ENCODE measurements at places on chromosomes 4 and X. TPM values are rescaled to one million over a fixed set of nuclear protein-coding genes. Genes with fewer than 3 reads are reported as not detected.
A peak's percentile ranks its signal among the peaks of the same experiment; 100 is the strongest.

Gene CSAG3
- total RNA-seq: not detected

Gene PABPC1L2B
- not detected for total RNA-seq

Gene GAGE12F
- not detected for total RNA-seq

- H3K36me3 ChIP-seq: no peaks in the 10 kb centered on the region
- H3K4me1 ChIP-seq: no peaks in the 10 kb centered on the region
- peak within 1 kb of the TSS; percentile 36 for H3K4me3 ChIP-seq
- no peak within 1 kb of the TSS for H3K27ac ChIP-seq
- H3K27me3 ChIP-seq: no peaks in the 10 kb centered on the region
- DNase-seq: no peak
Observed at GRCh38 chr4:103719830-103720207, at the start of gene TACR3. Gene TACR3 (minus strand): TSS chr4:103719985. CDS start chr4:103719675, 310 bp downstream.

Gene HERC5
- total RNA-seq: 13.7 TPM

- no peaks in the 10 kb centered on the region for H3K27me3 ChIP-seq
- H3K4me1 ChIP-seq: peaks cover 67% of the 10 kb centered on the region
- no peak for DNase-seq
- H3K4me3 ChIP-seq: no peak overlapping the region
- no peak overlapping the region for H3K27ac ChIP-seq
- no peaks in the 10 kb centered on the region for H3K36me3 ChIP-seq
Observed at GRCh38 chr4:30790998-30791397, 70.8 kb downstream of the PCDH7 start.

- H3K4me1 ChIP-seq: no peaks in the 10 kb centered on the region
- H3K27me3 ChIP-seq: no peaks in the 10 kb centered on the region
- H3K36me3 ChIP-seq: no peaks in the 10 kb centered on the region
- no peak overlapping the region for H3K27ac ChIP-seq
- no peak overlapping the region for H3K4me3 ChIP-seq
Observed at GRCh38 chr4:84099599-84099998, 399.5 kb downstream of the NKX6-1 start.

DNA sequence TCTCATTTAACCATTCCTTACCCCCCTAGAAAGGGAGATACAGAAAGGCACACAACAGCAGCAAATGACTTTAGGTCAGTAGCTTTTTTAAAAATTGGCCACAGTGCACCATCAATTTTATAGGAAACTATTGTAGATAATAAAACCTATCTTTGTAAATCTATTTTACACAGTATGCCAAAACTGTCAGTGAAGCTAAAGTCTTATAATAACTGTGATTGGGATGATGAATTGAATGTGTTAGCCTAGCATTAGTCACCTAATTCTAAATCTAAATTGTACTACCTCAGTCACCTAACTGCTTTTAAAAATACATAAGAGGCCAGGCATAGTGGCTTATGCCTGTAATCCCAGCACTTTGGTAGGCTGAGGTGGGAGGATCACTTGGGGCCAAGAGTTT, 44.2 kb downstream of the SH3RF1 start:
- peaks cover 40% of the 10 kb centered on the region for H3K4me1 ChIP-seq
- H3K4me3 ChIP-seq: no peak overlapping the region
- no peaks in the 10 kb centered on the region for H3K36me3 ChIP-seq
- DNase-seq: no peak
- no peaks in the 10 kb centered on the region for H3K27me3 ChIP-seq

Gene CETN2
- 16.3 TPM for total RNA-seq

DNA sequence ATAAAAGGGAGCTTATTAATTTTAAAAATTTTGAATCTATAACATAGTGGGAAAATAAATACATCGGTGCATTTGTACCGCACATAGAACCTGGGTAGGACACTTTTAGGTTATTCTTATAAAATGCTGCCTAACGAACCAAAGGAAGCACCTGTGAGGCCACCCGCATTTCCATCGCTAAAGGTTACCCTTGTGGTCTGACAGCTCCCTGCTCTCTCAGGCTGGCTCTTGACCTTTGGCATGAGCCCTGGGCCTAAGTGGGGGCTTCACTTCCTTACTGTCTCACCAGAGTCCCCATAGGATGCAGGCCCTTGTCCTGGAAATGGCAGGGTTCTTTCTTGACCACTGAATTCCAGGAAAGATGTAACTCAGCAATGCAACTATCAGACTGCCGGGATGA, 46.0 kb downstream of the HADH start:
- H3K4me1 ChIP-seq: no peaks in the 10 kb centered on the region
- no peak overlapping the region for H3K4me3 ChIP-seq
- no peak overlapping the region for H3K27ac ChIP-seq
- peaks cover 13% of the 10 kb centered on the region for H3K36me3 ChIP-seq
- DNase-seq: no peak

DNA sequence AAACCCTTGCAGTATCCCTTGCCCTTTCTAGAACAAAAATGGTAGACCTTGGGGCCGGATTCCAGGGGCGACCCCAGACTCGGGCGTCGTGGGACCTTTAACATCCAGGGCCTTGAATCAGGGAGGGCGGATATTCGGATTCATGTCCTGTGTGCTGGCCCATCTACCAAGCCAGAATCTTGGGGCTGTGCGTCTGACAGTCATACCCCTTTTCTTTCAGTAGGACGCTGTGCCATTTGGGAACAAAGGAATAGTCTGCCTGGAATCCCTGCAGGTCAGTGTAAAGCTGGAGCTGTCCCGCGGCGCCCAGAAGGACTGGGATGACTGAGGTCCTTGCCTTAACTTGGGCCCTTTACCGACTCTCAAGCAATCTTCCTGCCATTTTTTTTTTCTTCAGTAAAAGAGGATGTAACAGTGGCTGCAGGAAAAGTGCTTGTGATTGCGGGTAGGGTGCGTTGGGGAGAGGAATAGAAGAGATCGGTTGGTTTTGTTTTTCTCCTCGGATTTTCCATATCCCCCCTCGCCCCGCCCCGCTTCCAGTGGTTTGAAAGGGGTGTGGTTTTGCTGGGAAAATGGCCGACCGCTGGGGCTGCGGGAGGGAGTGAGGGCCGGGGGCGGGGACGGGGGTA, 518 bp downstream of the ARMCX1 start:
- no peaks in the 10 kb centered on the region for H3K27me3 ChIP-seq
- H3K36me3 ChIP-seq: no peaks in the 10 kb centered on the region
- peak overlapping the region; percentile 80 for H3K27ac ChIP-seq
- peak overlapping the region; percentile 80 for H3K4me3 ChIP-seq
- DNase-seq: no peak
- H3K4me1 ChIP-seq: no peaks in the 10 kb centered on the region

Gene ARHGAP36
- not detected for total RNA-seq

Gene IGFBP7
- 6,615 TPM for total RNA-seq

GRCh38 chr4:182222766-182223165, 20.4 kb upstream of the TENM3 start:
- H3K4me3 ChIP-seq: no peak overlapping the region
- H3K27me3 ChIP-seq: no peaks in the 10 kb centered on the region
- H3K4me1 ChIP-seq: no peaks in the 10 kb centered on the region
- H3K27ac ChIP-seq: no peak overlapping the region

DNA sequence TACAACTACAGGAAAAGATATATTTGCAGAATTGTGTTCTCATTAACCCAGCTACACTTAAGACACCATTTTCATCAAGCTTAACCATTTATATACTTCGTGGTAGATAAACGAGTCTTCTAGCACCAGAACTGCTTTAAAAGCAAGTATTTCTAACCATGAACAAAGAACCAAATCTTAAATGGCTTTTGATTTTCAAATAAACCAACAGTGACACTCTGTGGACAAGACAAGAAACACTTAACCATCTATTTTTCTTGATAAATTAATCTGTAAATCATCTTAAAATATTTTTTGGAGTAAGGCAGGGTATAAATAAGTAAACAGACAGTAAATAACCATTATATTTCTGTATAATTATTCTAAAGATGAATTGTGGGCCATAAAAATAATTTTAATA, 10.2 kb downstream of the BEND2 start:
- H3K4me1 ChIP-seq: no peaks in the 10 kb centered on the region
- H3K4me3 ChIP-seq: no peak overlapping the region
- no peaks in the 10 kb centered on the region for H3K27me3 ChIP-seq
- H3K27ac ChIP-seq: no peak overlapping the region

DNA sequence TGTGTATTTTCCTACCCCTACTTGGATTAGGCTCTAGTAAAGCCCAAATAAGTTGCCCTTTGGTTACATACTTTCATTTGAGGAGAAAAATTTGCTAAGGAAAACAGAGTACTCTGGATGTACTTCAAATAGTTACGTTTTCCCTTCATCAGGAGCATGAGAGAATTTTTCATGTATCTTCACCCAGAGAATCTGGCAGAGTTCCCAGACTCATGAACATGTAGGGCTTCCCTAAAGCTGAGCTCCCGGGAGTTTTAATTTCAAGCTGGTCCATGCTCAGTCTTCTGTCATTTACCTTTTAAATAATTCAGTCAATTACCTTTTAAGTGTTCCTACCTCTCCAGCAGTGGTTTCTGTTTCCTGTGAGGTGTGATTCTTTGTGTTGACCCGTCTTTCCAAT, 367.5 kb upstream of the GRID2 start:
- H3K4me1 ChIP-seq: no peaks in the 10 kb centered on the region
- DNase-seq: no peak
- no peaks in the 10 kb centered on the region for H3K36me3 ChIP-seq
- H3K27me3 ChIP-seq: no peaks in the 10 kb centered on the region
- no peak overlapping the region for H3K4me3 ChIP-seq

DNA sequence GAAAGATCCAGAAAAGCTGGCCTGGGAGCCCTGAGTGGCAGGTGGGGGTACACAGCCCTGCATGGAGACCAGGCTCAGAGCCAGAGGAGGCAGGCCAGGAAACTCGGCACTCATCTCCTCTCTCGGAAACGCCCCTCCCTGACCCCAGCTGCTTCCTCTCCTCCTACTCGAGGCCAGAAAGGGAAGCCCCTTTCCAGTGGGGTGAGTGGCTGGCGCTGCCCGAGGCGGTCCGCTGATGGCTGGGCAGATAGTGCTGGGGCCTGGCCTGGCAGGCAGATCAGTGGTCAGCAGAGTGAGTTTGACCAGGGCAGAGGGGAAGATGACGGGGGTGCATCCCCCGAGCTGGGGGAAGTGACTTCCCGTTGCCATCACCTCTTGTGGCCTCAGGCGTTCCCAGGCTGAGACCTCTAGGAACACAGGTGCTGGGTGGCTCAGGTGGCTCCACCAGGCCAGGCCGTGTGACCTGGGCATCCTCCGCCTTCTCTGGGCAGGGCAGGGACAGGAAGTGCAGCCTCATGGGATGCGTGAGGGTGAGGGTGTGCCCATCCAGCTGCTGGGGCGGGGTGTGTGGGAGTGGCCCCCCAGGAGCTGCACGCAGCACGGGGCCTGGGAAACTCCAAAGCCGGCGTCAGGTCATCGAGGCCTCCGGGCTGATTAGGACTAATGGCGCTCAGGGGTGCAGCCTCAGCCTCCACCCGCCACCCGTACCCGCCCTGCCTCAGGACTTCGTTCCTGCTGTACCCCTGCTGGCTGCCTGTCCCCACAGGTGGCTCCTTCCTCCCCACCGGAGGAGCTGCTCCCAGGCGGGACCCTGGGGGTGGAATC, 5.7 kb downstream of the SH3BP2 start:
- peaks cover 44% of the 10 kb centered on the region for H3K4me1 ChIP-seq
- peak overlapping the region; percentile 40 for H3K4me3 ChIP-seq
- DNase-seq: peak; percentile 9
- H3K27me3 ChIP-seq: no peaks in the 10 kb centered on the region
- H3K36me3 ChIP-seq: no peaks in the 10 kb centered on the region
- H3K27ac ChIP-seq: peak overlapping the region; percentile 10

GRCh38 chr4:112771-113170, 11.5 kb upstream of the ZNF718 start:
- H3K4me1 ChIP-seq: no peaks in the 10 kb centered on the region
- no peak for DNase-seq

- no peaks in the 10 kb centered on the region for H3K36me3 ChIP-seq
- peaks cover 50% of the 10 kb centered on the region for H3K4me1 ChIP-seq
- no peak for DNase-seq
- H3K27me3 ChIP-seq: no peaks in the 10 kb centered on the region
- H3K4me3 ChIP-seq: no peak overlapping the region
- no peak overlapping the region for H3K27ac ChIP-seq
Observed at GRCh38 chr4:185713731-185714130, 98.3 kb downstream of the SORBS2 start.

DNA sequence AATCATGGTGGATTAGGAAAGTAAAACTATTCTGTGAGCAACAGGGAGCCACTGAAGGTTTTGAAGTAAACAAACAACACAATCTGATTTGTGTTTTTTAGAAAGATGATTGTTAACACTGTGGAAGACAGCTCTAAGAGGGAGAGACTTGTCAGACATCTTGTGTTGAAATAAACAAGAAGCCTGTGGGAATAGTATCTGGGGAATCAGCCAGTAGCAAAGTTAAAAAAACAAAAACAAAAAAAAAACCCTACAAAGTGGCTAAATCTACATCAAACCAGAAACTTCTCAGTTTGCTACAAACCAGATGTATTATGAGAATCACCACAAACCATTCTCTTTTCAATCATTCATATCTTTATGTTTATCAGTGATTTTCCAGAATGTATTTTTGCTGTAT, 125.7 kb upstream of the GPC4 start:
- H3K4me3 ChIP-seq: no peak overlapping the region
- H3K27me3 ChIP-seq: no peaks in the 10 kb centered on the region
- DNase-seq: no peak
- H3K36me3 ChIP-seq: no peaks in the 10 kb centered on the region
- H3K27ac ChIP-seq: no peak overlapping the region

GRCh38 chr4:98786866-98787265, 128.5 kb upstream of the TSPAN5 start:
- no peaks in the 10 kb centered on the region for H3K4me1 ChIP-seq
- no peaks in the 10 kb centered on the region for H3K36me3 ChIP-seq
- DNase-seq: no peak

GRCh38 chr4:41678086-41678816, 70.3 kb downstream of the PHOX2B start:
- H3K27me3 ChIP-seq: no peaks in the 10 kb centered on the region
- H3K27ac ChIP-seq: no peak overlapping the region
- no peak overlapping the region for H3K4me3 ChIP-seq
- DNase-seq: no peak
- H3K36me3 ChIP-seq: peaks cover 30% of the 10 kb centered on the region

Gene VSIG4
- 154 TPM for total RNA-seq

- peaks cover 14% of the 10 kb centered on the region for H3K4me1 ChIP-seq
- H3K27me3 ChIP-seq: no peaks in the 10 kb centered on the region
- H3K4me3 ChIP-seq: no peak overlapping the region
- no peak overlapping the region for H3K27ac ChIP-seq
- no peak for DNase-seq
Observed at GRCh38 chr4:153265306-153266047, 61.2 kb downstream of the TRIM2 start.

DNA sequence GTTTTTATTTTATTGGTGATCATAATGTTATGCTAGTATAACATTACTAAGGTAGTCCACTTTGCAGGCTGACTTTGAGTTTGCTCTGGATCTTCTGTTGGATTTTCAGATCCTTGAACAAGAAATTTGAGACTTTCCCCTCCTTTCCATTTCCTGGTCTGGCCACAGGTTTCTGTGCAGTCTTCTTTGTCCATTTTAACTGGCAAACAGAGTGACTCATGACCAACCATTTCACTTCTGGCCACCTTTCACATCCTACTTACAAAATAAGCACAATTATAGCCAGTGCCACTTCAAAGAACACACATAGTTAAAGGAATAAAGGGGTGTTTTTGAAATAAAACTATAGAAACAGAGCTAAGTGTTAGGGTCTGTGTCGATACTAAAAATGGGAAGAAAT, 8.4 kb downstream of the ANK2 start:
- H3K27ac ChIP-seq: no peak overlapping the region
- no peak overlapping the region for H3K4me3 ChIP-seq
- H3K27me3 ChIP-seq: no peaks in the 10 kb centered on the region
- DNase-seq: no peak
- no peaks in the 10 kb centered on the region for H3K36me3 ChIP-seq
- H3K4me1 ChIP-seq: no peaks in the 10 kb centered on the region

All from thoracic aorta (tissue), 2 donors.